GM23338 (cell line): ENCODE measurements at places on chromosomes 5 and 9. TPM values are rescaled to one million over a fixed set of nuclear protein-coding genes. Genes with fewer than 3 reads are reported as not detected.

DNA sequence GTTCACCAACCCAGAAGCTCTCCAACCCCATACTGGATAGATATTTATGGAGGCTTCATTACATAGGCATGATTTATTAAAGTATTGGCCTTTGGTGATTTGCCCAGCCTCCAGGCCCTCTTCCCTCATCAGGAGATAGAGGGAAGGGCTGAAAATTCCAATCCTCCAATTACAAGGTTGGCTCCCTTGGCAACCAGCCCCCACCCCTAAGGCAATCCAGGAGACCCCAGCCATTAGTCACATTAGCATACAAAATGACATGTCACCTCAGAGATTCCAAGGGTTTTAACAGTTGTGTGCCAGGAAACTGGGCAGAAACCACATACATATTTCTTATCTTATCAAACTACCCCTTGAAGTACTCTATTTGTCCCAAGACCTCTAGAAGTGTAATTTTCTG lies 210.0 kb downstream of the HINT1 start:
- no peaks in the 10 kb centered on the region for H3K36me3 ChIP-seq
- no peak overlapping the region for H3K27ac ChIP-seq
- H3K4me1 ChIP-seq, result peaks cover 9% of the 10 kb centered on the region
- H3K27me3 ChIP-seq, result no peaks in the 10 kb centered on the region
- no peak for DNase-seq

- peaks cover 3% of the 10 kb centered on the region for H3K4me1 ChIP-seq
- peak; percentile 48 for DNase-seq
- no peak overlapping the region for H3K27ac ChIP-seq
- H3K4me3 ChIP-seq, result no peak overlapping the region
These were observed 89.5 kb downstream of the LMX1B start for GRCh38 chr9:126703002-126703865.

The SERF1A gene
- total RNA-seq, result 21.8 and 46.6 TPM in 2 replicates

The FAM163B gene
- 0.23 and 1.3 TPM in 2 replicates for total RNA-seq

The IFNA13 gene
- total RNA-seq, result not detected in 2 replicates

The PDE6A gene
- total RNA-seq, result not detected in 2 replicates

- no peaks in the 10 kb centered on the region for H3K27me3 ChIP-seq
- DNase-seq, result peak; percentile 7
- no peaks in the 10 kb centered on the region for H3K36me3 ChIP-seq
- H3K4me1 ChIP-seq, result no peaks in the 10 kb centered on the region
- H3K4me3 ChIP-seq, result no peak overlapping the region
These were observed 70.7 kb downstream of the CETN3 start for GRCh38 chr5:90338712-90339372.

The SLC25A2 gene
- not detected in 2 replicates for total RNA-seq

DNA sequence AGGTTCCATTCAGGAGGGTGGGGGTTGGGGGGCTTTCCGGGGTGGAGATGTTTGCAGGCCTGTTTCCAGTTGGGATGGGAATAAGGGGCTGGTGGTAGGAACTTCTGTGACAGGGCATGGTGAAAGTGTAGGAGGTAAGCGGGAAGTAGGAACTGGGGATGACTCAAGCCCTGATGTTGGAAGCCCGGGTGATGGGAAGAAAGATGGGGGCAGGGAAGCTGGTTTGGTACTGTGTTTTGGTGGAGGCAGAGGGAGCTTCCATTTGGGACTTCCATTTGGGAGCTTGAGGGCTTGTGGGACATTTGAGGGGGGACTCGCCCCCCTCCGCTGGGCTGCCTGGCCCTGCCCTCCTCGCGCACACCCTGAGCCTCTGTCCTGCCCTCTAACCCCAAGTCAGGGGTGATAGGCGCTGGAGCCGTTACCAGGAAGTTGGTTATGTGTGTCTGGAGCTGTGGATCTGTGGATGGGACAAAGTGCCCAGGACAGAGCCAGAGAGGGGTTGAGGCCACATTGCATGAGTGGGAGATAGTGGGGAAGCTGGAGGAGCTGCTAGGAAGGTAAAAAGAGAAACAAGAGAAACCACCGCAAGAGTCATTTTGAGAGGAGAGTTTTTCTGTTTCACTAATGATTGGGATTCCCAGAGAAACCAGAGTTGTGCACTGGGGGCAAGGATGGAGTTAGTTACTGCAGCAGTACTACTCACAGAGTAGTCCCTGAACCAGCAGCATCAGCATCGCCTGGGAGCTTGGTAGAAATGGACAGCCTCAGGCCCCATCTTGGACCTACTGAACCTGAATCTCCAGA lies 6.6 kb downstream of the RGS14 start:
- H3K4me3 ChIP-seq, result no peak overlapping the region
- H3K27me3 ChIP-seq, result peaks cover 20% of the 10 kb centered on the region
- H3K36me3 ChIP-seq, result no peaks in the 10 kb centered on the region
- peaks cover 46% of the 10 kb centered on the region for H3K4me1 ChIP-seq
- peak; percentile 13 for DNase-seq

DNA sequence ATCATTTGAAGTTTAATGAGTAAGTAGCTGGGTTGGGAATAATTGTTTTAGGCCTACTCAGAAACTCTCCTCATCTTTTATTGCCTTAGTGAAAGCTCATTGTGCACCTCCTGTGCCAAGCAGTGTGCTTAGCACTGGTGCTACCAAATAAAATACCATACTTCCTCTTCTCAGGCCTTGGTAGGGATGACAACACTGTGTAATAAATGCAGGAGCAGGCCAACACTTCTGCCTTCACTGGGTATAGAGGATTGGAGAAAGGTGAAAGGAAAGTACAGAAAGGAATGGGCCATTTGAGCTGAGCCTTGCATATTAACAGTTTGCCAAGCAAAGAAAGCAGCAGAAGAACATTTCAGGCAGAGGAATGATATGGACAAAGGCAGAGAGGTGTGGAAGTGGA lies 285.7 kb downstream of the NR3C1 start:
- H3K27me3 ChIP-seq, result no peaks in the 10 kb centered on the region
- H3K4me1 ChIP-seq, result peaks cover 35% of the 10 kb centered on the region
- no peaks in the 10 kb centered on the region for H3K36me3 ChIP-seq
- H3K27ac ChIP-seq, result no peak overlapping the region
